CD4-positive, alpha-beta T cell (primary cell): ENCODE measurements at places on chromosomes 4 and X.

DNA sequence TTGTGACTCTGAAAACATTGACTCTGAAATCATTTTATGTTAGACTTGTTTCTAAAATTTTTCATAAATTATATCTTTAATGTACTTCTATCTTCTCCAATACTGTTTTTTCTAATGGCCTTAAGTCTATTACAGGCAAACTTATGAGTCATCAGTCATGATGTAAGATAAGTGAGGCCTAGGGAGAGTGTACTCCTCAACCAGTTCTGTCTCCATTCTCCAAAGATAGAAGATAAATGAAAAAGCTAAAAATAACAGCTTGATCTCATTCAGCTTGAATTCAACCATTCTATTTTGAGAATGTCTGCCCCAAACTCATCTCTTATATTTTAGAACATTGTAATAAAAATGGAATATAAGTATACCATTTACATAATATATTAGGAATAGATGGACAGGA is 34.5 kb downstream of the STBD1 start:
- DNase-seq: no peak

DNA sequence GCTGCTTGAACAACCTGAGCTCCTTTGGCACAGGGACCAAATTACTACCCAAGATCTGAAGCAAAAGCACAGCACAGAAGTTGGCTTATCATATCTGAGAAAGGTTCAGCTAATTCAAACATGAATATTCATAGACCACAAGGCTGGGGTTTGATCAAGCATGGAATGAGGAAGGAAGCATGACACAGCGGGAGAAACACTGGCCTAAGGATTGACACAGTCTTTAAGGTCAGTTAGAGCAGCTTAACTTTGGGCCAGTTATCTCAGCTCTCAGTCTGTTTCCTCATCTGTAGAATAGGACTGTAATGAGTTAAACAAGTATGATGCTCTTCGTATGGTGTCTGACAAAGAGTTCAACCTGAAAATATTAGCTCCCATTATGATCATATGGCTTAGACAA is 88.5 kb upstream of the CBR4 start:
- DNase-seq: no peak

- no peak for DNase-seq
Observed at GRCh38 chr4:168259096-168259495, 59.5 kb downstream of the DDX60 start.

GRCh38 chrX:107117993-107118321 is 665 bp downstream of the RBM41 start:
- DNase-seq: no peak

- DNase-seq: no peak
Observed at GRCh38 chr4:8544741-8545438, 35.3 kb upstream of the GPR78 start.

- no peak for DNase-seq
Observed at GRCh38 chrX:3940000-3940610, 226.7 kb upstream of the PRKX start.

DNA sequence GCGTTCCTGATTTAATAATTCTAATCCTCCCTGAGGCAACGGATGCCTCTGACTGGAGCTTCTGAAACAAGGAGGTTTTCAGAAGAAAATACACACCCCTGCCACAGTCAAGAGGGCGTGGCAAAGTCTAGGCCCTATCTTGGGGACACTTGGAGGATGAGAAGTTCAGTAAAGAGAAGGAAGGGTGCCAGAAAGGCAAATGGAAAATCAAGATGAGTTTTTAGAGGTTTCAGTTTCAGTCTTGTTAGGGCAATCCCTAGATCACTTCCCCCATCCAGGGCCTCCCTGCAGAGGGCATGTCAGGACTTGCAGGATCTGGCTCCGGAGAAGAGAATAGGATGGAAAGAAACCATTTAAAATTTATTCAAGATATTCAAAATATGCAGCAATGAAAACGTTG is 28.5 kb upstream of the FGF2 start:
- DNase-seq: no peak

GRCh38 chr4:110510955-110511544 is 35.1 kb downstream of the ENPEP start:
- no peak for DNase-seq

- no peak for DNase-seq
Observed at GRCh38 chrX:136652822-136653723, 5.1 kb downstream of the CD40LG start.

GRCh38 chr4:44662623-44663005 is 11.2 kb upstream of the YIPF7 start:
- DNase-seq: no peak

- no peak for DNase-seq
Observed at GRCh38 chr4:5033281-5033841, 14.1 kb upstream of the CYTL1 start.

DNA sequence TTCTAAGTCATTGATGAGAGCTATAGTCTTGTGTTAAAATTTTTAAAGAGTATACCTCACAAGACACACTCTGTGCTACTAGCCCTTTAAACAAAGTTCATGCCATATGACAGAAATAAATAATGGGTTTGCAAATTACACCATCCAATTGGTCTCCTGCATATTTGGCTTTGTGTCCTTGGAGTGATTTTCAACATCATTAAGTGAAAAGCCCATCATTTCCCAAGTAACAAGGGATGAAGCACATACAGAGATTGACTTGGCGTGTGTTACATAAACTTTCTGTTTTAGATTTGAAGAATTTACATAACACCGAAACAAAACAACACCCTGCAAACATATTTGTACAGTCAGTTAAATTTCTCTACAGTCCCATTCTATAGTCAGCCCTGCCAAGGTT is 216.9 kb upstream of the NEIL3 start:
- no peak for DNase-seq

DNA sequence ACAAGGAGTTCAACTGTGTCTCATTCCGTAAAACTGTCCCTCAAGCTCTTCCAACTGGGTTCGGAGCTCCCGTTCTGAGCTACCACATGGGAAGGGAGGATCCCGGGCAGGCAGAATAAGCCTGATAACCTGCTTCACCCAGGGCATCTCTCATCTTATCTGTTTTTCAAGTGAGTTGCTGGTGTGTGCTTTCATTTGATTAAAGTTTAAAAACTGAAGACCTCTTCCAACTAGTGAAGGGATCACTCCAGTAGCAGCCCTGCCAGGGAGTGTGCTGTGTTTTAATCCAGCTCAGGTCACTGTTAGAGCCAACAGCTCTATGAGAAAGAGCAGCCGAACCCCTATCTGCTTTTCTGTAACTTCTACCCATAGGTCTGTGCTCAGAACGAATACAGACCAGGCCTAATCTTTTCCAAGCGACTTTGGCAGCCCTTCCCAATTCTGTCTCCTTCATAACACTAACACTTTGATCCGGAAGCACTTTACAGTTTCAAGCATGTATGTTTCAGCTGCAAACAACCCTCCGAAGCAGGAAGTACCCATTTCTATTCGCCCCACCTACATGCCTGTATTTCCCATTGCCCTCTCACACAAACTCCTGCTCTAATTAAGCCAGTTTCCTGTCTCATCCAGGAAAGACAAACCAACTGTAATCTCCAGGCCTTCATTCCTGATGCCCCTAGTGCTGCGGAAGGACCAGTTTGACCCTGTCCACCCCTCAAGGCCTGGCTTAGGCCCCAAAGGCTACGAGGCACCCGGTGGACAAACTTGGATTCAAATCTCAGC is 60.9 kb downstream of the IRF2 start:
- DNase-seq: no peak

DNA sequence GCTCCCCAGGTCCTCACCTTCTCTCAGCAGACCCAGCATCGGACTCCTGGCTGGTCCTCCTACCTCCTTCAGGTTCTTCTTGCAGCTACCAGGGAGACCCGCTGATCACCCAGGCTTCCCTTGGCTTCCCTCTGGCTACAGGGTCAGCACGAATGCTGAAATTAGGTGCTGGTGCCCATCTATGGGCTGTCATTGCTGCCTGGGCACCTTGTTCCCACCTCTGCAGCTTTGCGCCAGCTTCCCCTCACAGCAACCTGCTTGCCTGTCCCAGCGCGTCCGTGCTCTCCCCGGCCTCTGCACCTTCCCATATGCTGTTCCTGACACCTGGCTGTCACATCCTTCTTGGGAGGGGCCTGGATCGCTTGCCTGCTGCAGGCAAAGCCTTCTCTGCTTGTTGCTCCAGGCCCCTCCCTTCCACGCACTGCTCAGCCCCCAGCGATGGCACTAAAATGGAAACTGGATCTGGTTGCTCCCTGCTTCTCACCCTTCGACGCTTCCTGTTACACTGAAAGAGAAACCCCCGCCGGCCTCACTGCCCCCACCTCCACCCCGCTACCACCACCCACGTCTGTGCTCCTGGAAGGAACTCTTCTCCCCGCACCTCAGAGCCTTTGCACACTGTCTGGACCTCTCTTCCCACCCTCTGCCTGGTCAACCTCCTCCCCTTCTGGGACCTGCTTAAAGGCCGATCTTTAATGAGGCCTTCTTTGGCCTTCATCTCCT is 22.2 kb downstream of the C4orf50 start:
- no peak for DNase-seq

DNA sequence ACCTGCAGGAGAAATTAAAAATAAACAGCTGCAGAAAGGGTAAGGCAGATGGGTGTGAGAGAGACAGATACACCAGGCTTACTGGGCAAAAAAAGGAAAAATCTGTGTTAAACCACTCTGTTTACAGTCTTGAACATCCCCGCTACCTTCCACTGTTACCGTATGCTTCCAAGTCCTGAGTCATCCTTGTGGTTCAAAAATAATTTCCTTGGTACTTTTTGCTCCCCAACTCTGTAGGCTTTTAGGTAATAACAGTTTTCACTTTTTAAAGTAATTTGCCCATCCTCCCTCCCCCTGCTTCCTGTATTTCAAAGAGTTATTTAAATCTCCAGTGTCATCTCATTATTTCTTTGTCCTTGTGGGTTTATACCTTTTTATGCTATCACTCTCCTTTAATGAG is 210.1 kb upstream of the FAT4 start:
- DNase-seq: no peak
